Fibroblast of skin of right quadriceps (primary cell): ENCODE measurements at places on chromosomes 7 and 10.

DNA sequence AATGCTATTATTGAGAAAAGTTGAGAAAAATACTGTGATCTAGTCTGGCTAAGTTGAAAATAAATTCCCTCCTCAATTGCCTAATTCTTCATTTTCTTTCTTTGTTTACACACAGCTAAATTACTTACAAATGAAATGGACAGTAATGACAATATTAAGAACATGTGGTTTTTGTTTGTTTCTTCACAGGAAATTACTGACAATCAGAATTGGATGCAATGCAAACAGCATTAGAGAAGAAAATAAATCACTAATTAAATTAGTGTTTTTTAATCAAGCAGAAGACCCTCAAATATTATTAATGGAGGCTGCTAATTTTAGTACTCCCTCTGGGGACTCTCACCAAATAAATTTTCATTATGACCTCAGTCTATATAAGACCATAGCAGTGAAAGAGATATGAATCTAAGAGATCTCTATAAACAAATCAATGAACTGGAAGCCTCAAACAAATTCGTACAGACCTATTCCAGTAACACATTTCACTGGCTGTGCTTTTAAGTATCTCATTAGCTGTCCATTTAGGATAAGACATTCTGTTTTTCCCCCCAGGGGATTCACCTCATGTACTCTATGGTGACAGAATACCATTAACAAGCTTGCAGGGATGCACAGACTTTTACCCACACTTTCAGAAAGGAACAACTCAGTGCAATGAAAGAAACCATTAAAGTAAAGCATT is 202.0 kb upstream of the DGKB start:
- no peak for DNase-seq

DNA sequence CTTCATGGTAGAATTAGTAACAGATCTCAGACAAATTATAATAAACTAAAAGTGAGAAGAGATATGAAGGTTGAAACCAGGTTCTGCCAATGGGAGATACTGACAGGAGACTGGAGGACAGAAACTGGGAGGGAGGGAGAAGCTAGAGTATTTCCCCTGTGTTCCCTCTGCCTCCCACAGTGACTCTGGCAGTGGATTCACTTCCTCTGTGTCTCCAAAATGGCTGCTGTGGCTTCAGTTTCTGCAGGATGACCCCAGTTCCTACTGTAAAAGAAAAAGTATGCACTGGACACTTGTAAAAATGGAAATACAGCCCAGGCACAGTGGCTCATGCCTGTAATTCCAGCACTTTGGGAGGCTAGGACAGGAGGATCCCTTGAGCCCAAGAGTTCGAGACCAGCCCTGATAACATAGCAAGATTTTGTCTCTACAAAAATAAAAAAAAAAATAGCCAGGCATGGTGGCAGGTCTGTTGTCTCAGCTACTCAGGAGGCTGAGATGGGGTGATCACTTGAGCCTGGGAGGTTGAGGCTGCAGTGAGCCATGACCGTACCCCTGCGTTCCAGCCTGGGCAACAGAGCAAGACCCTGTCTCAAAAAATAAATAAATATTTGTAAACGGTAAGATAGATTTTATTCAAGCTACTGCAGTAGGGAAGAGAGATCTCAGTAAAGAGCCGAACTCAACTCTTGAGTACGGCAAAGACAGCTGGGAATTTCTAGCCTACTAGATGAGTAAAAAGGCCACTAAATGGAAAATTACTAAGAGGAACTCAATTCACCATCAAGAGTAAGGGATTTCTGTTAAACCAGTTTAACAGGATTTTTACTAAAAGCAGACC is 156.6 kb upstream of the TRIM24 start:
- no peak for DNase-seq

DNA sequence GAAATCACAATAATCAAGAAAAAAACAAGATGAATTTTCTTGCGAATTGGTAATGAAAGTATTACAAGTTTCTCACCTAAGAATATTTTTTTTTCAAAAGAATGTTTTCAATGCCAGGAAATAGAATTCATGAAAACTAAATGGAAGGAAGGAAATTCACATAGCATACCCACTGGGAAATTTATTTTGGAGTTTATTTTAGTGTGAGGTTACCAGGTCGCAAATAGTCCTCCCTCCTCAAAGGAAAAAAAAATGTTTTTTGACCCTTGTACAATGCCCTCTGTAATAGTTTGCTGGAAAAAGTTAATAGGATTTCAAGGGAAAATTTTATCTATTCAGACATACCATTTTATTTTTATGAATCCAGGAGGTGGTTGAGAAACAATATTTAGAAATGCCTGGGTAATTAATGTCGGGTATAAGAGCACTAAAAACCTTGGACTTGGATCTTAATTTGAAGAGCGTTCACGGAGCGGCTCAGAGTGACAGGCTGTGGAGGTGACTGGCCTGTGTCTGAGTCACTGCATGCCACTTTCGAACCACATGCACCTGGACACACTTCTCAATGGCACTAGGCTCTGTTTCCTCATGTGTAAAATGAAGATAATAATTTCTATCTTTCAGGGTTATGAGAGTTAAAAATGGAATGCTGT is 28.2 kb downstream of the CUBN start:
- DNase-seq: no peak

DNA sequence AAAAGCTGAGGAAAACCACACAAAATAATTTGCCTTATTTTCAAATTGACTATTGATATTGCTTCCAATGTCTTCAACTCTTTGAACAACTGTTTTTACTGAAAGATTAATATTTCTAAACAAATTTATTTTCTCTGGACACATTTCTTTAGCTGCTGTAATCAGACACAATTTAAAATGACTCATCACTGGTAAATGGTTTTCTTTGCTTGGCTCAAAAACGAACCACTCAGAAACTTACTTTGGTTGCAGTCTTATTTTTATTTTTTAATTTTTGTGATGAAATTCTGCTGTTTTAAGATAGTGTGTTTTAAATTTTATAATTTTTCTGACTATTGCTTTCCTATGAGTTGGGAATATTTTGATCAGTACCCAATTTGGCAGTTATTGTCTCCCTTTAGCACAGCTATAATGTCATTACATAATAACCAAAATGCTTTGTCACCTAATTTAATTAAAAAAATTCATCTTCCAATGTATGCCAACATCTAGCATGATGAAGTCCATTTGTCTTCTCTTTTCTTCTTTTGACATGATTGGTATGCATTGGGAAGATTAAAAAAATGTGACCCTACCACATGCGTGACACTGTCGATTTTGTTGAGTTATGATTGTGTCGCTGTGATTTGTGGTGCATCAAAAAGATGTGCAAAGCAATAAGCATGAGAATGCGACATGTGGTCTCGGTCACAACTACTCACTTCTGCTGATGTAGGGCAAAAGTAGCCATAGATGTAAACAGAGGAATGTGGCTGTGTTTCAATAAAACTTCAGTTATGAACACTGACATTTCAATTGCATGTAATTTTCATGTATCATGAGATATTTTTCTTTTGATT is 222.3 kb downstream of the SUGCT start:
- DNase-seq: peak; percentile 22

- no peak for DNase-seq
These were observed 311.6 kb upstream of the LRRN3 start for GRCh38 chr7:110779339-110779738.

DNA sequence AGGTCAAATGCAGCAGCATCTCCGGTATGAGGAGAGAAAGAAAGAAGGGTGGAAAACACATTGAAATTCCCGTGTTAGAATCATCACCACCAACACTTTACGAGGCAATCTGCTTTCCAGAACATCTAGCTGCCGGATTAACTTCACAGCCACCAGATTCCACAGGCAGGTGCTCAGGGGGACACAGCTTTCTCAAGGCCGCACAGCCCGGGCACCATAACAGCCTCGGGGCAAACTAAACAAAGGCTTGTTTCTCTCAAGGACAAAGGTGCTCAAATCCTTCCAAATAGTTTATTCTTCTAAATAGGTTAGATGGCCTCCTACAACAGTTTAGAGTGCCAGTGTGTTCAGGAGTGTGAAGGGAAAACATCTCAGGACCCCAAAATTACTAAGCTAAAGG is 156.3 kb downstream of the DIP2C start:
- no peak for DNase-seq

GRCh38 chr10:19638182-19638895 is 177.9 kb upstream of the PLXDC2 start:
- peak; percentile 86 for DNase-seq

DNA sequence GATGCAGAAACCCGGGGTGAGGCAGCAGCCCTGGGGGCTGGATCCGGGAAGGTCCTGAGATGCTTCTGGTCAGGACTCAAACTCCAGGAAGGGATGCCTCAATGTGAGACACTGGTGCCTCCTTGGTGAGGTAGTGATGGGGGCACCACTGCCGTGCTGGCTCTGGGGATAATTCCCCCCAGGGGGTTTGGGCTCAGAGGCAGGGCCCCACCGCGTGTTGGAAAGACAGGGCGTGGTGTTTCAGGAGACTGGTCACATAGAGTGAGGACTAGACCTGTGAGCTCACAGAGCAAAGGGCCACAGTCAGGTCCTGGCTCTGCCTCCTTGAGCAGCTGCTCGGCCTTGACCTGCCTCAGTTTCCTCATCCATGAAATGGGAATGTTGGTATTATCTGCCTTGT is 361.9 kb downstream of the GLRX3 start:
- no peak for DNase-seq

- DNase-seq: peak; percentile 12
These were observed 2.2 kb downstream of the GLUD1 start for GRCh38 chr10:87092376-87092860.

GRCh38 chr10:95675403-95676116 is 18.2 kb downstream of the TCTN3 start:
- DNase-seq: no peak

- DNase-seq: no peak
These were observed 815 bp downstream of the GIMAP8 start for GRCh38 chr7:150451097-150451793.
